Nucleus accumbens (tissue), 56 donors: ENCODE measurements at places on chromosomes 6 and 20.

GRCh38 chr6:53741034-53741823 lies 53.6 kb upstream of the LRRC1 start:
- DNase-seq = no peak

- no peak for DNase-seq
Measured at GRCh38 chr6:30940361-30940986, at the start of gene MUCL3. MUCL3 (plus strand) TSS chr6:30940973; CDS start chr6:30941000, 27 bp downstream.

GRCh38 chr20:48651960-48652359 lies 175.8 kb downstream of the PREX1 start:
- DNase-seq = no peak

DNA sequence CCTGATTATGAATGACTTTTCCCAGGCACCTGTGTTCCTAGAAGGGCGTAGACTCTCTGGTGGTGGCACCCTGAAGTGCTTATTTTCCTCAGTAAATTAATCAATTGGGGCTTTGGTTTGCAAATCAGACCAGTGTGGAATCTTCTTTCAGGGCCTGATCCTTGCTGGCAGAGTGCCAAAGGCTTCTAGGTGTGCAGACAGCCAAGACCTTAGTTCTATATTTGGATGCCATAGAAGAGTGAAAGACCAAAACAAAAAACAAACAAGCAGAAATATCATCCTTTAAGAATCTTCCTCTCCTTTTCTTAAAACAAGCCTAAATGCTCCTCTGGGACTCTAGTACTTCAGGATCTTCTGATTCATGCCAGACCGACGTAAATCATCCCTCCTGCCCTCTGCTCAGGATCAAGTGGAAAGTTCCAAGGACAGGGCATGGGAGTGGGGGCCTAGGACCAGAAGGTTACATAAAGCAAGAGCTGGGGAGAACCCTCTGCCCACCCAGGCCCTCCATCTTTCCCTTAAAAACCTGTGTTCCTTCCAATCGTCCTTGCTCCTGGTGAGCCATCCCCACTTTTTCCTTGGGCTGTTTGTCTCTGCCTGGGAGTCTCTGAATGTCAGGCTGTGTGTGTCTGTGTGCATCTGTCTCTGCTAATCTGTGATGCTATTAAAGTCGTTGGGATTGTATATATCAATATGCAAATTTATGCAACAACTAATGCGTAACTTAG lies 70.5 kb upstream of the MYLIP start:
- DNase-seq = no peak

DNA sequence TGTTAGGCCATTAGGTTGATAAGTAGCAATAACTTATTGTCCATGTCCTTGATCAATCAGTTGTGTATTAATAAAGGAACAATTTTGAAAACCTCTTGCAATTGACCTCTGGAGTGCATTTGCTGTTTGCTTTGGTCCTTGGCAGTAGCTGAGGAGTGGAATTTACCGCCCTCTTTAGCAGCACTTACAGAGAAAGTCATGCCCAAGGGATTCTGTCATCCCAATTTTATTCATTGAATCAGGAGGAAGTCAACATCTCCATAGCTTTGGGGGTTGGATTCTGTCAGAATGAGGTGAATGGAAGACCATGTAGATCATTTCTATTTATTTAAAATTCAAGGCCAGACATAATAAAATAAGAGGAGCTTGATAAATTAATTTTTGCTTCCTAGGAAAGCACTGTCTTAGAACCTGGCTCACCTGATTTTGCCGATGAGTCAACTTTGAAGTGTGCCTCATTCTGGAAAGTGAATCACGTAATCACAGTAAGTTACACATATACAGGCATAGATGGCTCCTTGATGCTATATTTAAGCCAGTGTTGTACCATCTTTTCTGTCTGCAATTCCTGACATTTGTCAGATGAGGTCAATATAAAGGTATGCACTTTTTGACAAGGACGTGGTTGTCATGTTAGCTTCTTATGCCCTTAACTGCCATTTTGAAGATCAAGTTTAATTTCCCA lies 128.7 kb upstream of the MLIP start:
- DNase-seq = no peak

DNA sequence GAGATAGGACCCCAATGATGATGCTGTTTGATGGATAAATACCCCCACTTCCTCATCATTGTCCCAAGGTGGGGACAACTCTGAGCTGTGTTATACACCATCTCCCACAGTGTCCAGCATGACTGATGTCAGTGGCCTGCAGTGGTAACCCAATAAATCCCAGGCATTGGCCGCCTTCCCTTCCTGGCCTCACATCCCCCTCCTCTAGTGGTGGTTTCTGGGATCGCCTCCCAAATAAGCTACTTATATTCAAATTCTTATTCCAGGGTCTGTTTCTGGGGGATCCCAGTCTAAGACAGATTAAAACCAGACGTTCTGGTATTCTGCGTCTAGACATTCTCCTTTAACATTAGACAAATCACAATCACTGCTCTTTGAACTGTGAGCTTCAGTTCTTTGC lies 90.6 kb downstream of the SCP2D1 start:
- no peak for DNase-seq

- DNase-seq = no peak
Measured at GRCh38 chr6:42911171-42912021, 4.5 kb upstream of the PTCRA start.

GRCh38 chr6:21436625-21437024 lies 156.9 kb upstream of the SOX4 start:
- no peak for DNase-seq

GRCh38 chr6:169231790-169232506 lies 21.7 kb downstream of the THBS2 start:
- no peak for DNase-seq

- DNase-seq = no peak
Measured at GRCh38 chr6:36444470-36444869, 1.7 kb downstream of the KCTD20 start.
